ENCODE measurements at places on chromosomes 3 and 15. TPM values are rescaled to one million over a fixed set of nuclear protein-coding genes. Genes with fewer than 3 reads are reported as not detected.

DNA sequence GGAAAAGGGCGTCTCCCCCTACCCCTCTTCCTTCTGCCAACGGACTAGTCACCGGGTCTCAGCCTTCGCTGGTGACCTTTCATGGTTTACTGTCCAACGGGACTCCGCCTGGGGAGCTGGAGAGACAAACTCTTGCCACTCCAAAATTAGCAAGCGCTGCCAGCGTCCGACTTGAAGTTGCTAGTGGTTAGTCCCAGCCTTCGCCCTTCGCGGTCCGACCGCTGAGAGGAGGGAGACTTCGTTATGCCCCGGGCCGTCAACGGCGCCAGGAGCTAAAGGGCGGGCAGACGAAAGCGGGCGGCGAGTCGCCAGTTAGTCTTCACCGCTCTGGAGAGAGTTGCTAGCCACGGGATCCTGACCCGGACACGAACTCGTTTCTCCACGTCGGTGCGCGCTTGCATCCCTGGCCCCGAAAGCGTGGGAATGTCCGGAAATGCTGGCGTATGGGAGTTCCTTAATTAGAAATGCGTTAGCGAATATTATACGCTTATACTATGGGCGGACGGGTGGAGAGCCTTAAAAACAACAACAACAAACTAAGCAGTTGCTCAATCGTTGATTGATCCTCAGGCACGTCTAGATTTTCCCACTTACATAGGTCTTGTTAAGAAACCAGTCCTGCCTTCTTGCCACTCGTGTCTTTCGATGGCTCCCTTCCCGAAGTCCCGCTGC is 716 bp downstream of the SMC4 start:
- DNase-seq, result no peak

The AMOTL2 gene
- 38.9 TPM for polyA plus RNA-seq

DNA sequence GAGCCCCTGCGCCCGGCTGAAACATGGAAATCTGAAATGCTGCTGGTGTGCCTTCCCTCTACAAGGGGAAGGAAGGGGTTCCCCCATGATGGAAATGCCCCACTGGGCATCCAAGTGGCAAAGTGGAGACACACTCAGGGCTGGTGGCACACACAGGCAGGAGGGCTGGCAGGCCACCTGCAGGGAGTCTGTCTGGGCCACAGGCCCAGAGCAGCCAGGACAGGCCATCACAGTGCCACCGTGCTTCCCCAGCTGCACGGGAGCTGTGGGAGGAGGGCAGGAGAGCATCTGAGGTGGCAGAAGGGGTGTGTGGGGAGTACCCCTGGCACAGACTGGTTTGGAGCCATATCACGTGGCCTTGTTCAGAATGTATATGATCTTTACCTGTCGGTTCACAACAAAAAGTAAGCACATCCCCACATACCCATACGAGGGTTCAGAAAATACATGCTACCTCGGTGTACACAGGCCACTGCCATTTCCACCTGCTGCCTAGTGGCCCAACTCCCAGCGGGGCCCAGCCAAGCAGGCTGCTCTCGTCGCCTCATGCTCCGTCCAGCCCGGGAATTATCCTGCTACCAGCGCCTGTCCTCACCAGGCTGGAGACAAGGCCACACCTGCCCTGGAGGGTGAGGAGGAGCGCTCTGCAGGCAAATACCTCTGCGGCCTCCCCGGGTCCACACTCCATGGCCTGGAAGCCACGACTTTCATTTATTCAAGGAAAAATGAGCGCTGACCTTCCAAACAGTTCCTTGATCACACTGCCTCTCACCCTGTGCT is 22.6 kb upstream of the DUSP7 start:
- no peak for DNase-seq

The PARP15 gene
- 5.9 TPM for polyA plus RNA-seq
